ENCODE measurements at places on chromosomes 12 and 14.

DNA sequence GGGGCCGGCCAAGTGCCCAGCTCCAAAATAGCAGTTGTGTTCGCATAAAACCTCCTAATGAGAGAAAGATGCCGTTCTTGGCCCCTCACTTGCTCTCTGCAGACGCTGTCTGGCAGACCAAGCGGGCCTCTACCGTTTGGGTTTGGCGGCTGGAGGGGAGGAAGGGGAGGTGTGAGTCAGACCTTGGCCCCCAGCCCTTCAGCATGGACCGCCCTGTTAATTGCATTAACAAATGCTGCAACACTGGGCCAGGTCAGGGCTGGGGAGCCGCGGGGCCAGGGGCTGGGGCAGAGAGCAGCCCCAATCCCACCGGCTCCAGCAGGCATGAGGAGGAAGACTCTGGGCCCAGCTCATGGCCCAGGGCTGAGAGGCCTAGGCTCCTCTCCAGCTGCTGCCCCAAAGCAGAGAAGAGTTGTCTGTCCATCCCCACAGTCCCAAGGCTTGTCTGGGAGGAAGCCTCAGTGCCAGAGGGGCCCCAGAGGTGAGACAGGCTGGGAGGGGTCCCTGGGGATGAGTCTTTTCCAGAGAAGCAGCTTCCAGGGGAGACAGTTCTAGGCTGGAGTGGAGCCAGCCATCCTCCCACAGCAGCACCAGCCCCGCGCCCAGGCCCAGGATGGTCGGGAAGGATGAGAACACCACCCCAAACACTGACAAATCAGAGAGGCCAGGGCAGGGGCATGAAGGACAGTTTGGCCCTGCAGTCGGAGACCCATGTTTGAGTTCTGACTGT is 16.9 kb downstream of the LTBP2 start:
- peaks cover 56% of the 10 kb centered on the region for H3K4me1 ChIP-seq
- H3K4me3 ChIP-seq = no peak overlapping the region

DNA sequence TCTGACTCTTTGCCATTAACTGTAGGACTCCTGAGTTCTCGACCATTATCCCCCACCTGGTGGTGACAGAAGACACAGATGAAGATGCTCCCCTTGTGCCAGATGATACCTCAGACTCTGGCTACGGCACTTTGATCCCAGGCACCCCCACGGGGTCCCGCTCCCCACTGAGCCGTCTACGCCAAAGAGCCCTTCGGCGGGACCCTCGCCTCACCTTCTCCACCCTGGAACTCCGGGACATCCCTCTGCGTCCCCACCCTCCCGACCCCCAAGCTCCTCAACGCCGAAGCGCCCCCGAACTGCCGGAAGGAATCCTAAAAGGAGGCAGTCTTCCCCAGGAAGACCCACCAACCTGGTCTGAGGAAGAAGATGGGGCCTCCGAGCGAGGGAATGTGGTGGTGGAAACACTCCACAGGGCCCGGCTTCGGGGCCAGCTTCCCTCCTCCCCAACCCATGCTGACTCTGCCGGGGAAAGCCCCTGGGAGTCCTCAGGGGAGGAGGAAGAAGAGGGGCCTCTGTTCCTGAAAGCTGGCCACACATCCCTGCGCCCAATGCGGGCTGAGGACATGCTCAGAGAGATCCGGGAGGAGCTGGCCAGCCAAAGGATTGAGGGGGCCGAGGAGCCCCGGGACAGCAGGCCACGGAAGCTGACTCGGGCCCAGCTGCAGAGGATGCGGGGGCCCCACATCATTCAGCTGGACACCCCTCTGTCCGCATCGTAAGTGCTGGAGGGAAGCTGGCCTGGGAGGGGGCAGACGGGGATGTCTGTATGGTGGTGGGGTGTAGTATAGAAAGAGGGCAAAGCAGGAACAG is 14.4 kb downstream of the TNFRSF1A start:
- peaks cover 11% of the 10 kb centered on the region for H3K36me3 ChIP-seq
- no peaks in the 10 kb centered on the region for H3K27me3 ChIP-seq
- H3K4me1 ChIP-seq = peaks cover 23% of the 10 kb centered on the region

- H3K36me3 ChIP-seq = no peaks in the 10 kb centered on the region
- no peak for DNase-seq
- H3K27me3 ChIP-seq = no peaks in the 10 kb centered on the region
- H3K4me1 ChIP-seq = peaks cover 10% of the 10 kb centered on the region
These were observed 16.5 kb downstream of the VASH1 start for GRCh38 chr14:76777721-76778120.

- H3K4me1 ChIP-seq = no peaks in the 10 kb centered on the region
- H3K4me3 ChIP-seq = no peak overlapping the region
- DNase-seq = no peak
- no peaks in the 10 kb centered on the region for H3K27me3 ChIP-seq
These were observed 30.8 kb upstream of the BCL2L14 start for GRCh38 chr12:12039897-12040296.

DNA sequence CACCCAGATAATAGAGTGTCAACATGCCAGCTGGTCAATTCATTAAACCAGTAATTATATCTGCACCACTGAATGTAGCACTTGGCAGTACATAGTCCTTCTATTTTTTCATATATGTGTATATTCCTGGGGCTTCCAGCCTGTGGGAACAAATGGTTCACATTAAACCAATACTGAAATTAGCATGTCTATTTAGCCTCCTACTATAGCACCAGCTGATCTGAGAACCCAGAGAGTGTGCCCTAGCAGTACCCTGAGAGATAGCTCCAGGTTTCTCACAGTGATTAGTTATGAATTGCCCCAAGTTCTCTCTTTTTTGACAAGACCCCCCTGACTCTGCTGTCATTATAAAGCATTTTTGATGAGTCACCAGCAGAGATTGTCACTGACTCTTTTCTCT is 1097.3 kb upstream of the FLRT2 start:
- no peak overlapping the region for H3K4me3 ChIP-seq
- H3K36me3 ChIP-seq = no peaks in the 10 kb centered on the region
- H3K27me3 ChIP-seq = no peaks in the 10 kb centered on the region
- DNase-seq = no peak
- no peaks in the 10 kb centered on the region for H3K4me1 ChIP-seq

Data from cardiac muscle cell (in vitro differentiated cells and primary cell).